ENCODE measurements at places on chromosomes 13 and 19.

- DNase-seq, result no peak
These were observed 161.6 kb downstream of the LMO7 start for GRCh38 chr13:75797719-75798118.

- DNase-seq, result no peak
These were observed 36.4 kb downstream of the FBN3 start for GRCh38 chr19:8113017-8113416.

DNA sequence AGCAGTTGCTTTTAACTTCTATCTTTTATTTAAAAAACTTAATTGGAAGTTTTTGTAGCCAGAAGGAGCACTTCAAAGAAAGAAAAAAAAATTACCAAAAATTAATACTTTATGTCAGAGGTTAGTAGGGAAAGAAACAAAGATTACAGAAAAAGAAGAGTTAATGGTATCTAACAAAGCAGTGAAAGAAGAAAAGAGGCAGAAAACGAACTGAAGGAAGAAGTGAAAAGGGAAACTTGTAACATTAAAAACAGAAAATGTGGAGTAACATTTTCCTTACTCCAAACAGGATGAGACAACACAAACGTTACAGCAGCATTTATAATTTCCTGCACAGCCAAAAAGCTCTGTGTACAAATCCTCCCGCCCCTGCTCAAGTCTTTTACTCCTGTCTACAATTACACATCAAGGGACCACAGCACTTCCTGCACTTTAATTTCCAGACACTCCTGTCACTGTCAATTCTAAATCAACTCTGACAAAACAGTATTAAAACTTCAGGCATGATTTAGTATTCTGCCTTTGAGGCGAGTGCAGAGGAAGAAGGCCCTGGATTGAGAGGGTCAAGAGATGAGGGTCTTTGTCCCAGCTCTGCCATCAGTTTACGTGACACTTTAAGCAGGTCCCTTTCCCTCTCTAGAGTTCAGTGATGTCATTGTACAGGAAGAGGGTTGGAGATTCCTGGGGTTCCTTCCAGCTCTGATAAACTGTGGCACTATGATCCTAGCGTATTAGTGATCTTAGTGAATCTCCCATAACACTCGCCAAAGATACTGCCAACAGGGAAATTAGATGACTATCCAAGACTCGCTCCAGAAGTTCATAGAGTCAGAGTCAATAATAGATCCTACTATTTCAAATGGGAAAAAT lies 53.2 kb upstream of the LSM14A start:
- no peak for DNase-seq

GRCh38 chr19:50792272-50793250 lies 2.3 kb downstream of the ACP4 start:
- no peak for DNase-seq

- DNase-seq, result peak; percentile 88
These were observed 4.5 kb downstream of the BCL3 start for GRCh38 chr19:44752816-44753625.

GRCh38 chr19:44653977-44654774 lies 10.5 kb downstream of the PVR start:
- DNase-seq, result peak; percentile 14

DNA sequence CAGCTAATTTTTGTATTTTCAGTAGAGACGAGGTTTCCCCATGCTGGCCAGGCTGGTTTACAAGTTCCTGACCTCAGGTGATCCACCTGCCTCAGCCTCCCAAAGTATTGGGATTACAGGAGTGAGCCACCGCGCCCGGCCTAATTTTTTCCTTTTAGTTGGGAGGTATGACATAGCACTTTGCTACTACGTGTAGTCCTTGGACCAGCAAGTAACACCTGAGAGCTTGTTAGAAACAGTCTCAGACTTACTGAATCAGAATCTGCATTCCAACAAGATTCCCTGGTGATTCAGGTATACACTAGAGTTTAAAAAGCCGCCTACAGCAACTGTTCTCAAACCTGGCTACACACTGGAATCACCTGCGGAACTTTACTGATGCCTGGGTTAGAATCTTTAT lies 1.8 kb upstream of the FARP1 start:
- no peak for DNase-seq
